ENCODE measurements at places on chromosomes 5 and 9.

GRCh38 chr5:53319315-53319714 lies 161.1 kb upstream of the FST start:
- DNase-seq, result no peak

DNA sequence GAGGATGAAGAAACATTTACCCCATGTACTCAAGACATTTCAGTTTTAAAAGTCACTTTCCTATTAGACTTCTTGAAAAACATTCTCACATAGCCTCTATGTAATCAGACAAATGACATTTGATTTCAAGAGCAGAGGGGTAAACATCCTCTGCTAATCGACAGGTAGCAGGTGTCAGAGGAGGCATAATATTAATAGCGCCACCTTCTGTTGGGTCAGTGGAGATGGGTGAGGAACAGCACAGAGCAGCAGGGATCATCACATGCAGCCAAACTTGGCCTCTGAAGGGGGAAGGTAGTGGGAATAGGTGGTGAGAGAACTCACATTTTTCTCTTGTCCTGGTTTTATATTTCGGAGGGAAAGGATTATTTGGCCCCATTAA lies 3.3 kb upstream of the LSM11 start:
- no peak for DNase-seq

DNA sequence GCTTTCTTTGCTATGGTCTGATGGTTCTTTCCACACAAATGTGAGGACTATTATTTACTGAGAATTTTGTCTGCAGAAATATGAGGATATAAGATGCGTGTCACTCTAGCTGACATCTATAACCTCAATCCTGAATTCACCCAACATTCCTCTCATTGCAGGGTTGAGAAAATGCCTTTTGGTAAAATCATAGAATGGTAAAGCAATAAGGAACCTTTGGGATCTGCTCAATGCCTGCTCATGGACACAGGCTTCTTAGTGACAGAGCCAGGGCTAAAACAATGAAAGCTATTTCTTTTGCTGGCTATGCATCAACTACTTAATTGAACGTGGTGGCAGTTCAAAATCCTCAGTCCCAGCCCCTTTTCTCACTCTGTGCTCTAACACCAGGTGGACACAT lies 199.6 kb downstream of the GAS1 start:
- no peak for DNase-seq

GRCh38 chr5:168072665-168073064 lies 218.8 kb upstream of the WWC1 start:
- DNase-seq, result no peak

GRCh38 chr9:98135558-98135934 lies 16.5 kb upstream of the TRIM14 start:
- DNase-seq, result no peak

GRCh38 chr9:93475856-93476255 lies 22.5 kb upstream of the FAM120AOS start:
- DNase-seq, result no peak

DNA sequence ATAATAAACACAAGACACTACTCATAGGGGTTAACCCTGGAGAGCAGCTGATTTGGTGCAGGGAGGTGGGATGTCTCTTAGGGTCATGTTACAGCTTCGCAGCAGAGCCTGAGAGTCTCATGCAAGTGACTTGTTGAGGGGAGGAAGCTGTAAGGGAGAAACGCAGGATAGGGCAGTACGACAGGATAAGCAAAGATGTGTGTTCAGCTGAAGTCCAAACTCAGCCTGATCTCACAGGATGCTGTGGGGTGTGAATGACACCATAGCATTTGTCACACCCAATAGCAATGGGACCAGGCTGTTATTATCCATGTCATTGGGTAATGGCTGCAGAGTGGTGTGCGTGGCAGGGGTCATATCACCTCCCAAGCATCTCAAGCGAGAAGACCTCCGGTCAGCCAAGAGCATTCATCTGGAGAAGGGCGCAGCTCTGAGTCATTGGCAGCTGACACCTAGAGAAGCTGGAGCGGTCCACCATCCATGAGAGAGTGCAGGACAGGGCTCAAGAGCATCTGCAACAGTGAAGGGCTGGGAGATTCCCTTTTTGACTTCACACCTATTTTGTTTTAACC lies 49.2 kb upstream of the RPL26L1 start:
- DNase-seq, result no peak

- DNase-seq, result no peak
These were observed 47.0 kb downstream of the DNAJC21 start for GRCh38 chr5:34976347-34976746.

- DNase-seq, result no peak
These were observed 9.0 kb upstream of the ZSWIM6 start for GRCh38 chr5:61322738-61323725.

DNA sequence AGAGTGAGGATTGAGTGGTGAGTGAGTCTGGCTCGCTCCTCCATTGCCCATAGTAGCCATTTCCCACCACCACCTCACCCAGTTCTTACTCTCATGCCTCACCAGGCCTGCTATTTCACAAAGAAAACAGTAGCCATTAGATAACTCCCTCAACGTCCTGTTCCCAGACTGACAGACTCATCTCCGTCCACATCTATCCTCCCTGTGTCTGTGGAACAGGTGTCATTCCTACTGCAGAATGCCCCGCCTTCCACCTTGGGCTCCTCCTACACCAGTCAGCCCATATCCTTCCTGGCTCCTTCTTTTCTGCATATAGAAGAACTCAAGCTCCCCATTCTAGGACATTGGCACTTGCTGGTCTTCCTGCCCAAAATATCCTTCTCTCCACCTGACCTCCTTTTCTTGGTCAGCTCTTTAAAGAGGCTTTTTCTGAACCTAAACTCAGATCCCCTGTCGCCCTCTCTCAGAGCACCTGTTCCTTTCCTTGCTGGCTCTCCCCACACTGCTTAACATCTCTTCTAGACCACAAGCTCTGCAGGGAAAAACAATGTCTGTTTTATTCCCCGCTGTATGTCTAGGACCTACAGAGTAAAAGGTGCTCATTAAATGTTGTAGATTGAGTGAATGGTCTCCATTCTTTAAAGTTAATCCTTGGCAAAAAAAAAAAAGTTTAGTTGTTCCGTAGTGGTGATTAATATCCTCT lies 3.2 kb downstream of the TNFAIP8 start:
- no peak for DNase-seq

DNA sequence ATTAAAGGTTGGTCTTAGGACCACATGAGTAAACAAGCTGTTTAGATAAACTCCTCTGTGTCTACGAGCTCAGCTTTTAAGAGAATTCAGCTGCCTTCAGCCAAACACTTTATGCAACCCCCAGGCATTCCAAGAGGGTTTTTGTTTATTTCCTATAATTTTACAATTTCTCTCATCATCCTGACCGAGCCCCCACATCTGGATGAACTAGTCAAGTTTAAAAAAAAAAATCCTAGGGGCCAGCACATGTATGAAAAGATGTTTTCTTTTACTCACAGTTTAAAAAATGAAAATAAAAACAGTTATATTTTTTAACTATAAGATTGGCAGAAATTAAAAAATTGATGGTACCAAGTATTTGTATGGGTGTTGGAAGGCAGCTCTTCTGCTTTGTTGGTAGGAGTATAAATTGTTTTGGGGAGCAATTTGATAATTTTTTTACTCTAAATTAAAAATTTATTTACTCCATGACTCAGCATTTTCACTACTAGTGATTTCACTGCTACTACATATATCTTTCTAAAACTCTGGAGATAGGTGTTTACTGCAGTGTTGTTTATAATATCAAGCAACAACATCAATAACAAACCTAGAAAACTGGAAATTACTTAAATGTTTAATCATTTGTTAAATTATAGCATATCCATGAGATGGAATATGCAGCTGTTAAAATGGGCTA lies 18.1 kb downstream of the YTHDC2 start:
- no peak for DNase-seq

GRCh38 chr5:95285409-95285755 lies 488 bp upstream of the MCTP1 start:
- DNase-seq, result no peak

DNA sequence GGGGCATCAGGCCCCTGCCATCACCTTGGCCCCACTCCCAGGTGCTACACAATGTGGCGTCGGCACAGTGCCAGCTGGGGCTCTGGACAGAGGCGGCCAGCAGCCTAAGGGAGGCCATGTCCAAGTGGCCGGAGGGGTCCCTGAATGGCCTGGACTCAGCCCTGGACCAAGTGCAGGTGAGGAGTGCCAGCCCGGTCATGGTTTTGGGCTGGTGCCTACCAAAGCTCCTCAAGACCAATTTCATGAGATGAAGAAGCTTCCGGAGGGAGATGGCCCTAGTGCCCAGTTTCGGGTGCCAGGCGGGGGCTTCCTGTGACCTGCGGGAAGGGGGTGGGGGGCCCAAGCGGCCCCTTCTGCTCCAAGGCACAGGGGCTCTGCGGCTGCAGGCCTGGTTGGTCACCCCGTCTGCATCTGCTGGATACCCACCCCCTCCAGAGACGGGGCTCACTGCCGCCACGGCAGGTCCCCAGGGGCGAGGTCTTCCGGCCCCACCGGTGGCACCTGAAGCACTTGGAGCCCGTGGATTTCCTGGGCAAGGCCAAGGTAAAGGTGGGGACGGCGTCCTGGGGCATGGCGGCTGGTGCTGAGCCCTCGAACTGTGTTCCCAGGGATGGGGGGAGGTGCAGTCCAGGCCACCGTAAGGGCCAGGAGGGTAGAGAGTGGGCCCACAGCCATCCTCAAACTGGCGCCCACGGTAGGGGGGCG lies 5.8 kb downstream of the NOXA1 start:
- no peak for DNase-seq

DNA sequence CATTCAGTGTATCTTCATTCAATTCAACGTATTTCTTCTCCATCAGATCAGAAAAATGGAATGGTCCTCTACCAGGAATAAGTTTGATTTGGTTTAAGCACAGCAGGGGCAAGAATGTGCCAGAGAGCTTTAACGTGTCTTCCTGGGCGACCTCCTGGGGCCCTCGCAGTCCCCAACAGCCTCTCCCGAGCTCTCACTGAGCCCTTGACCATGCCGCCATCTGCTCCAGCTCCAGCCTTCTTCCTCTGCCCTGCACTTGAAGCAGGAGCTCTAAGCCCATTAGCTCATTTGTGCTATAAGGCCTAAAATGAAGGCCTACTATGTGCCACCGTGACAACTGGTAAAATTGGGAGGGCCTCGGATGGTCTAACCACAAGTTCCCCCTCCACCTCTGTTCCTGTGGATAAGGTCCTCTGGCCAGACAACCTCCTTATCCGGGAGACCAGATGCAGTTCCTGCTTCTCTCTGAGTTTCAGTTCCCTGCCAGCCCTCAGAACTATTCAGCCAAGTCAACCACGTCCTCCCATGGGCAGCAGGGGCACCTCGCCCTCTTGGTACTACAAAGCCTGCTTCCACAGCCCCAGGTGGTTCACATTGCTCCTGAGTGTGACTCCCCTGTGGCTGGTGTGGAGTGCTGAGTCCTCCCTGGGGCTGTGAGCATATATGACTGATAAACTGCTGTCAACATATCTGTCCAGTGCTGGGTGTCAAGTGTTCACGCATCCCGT lies 35.8 kb downstream of the C5orf15 start:
- no peak for DNase-seq

- DNase-seq, result no peak
These were observed 499.0 kb downstream of the SEMA5A start for GRCh38 chr5:9046756-9047481.

DNA sequence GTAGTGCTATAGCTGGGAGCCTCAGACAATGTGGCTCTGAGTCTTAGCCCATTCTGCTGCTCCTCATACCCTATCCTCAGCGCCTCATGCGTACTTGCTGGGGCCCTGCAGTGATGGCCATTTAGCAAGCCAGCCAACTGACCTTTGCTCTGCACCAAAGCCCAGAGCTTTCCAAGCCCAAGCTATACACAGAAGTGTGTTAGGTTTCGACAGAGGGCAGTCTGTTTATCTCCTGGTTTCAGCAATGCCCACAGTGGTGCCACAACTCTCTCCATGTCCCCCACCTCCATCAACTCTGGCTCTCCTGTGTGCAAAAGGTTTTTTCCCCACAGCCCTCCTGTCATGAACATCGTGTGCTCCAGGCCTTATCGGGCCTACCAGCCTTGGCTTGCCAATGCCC lies 16.9 kb downstream of the GNG10 start:
- DNase-seq, result no peak

- DNase-seq, result no peak
These were observed 297.8 kb upstream of the ACTBL2 start for GRCh38 chr5:57780306-57780960.

DNA sequence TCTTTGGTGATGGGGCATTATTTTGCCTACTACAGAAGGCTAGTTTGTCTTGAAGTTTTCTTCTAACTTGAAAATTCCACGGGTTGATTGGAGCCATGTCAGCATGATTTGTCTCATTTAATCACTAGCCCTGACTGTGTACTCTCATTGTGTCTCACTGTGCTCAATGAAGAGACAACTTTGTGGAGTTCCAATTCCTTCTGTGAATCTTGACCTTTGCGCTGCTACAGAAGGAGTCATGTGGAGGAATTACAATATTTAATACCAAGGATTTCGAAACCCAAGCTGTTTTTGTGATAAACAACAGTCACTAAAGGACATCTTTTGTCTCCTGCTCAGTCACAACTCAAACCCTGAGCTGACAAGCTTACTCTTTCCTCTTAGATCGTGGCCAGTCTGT lies 98.6 kb upstream of the ACTBL2 start:
- no peak for DNase-seq

DNA sequence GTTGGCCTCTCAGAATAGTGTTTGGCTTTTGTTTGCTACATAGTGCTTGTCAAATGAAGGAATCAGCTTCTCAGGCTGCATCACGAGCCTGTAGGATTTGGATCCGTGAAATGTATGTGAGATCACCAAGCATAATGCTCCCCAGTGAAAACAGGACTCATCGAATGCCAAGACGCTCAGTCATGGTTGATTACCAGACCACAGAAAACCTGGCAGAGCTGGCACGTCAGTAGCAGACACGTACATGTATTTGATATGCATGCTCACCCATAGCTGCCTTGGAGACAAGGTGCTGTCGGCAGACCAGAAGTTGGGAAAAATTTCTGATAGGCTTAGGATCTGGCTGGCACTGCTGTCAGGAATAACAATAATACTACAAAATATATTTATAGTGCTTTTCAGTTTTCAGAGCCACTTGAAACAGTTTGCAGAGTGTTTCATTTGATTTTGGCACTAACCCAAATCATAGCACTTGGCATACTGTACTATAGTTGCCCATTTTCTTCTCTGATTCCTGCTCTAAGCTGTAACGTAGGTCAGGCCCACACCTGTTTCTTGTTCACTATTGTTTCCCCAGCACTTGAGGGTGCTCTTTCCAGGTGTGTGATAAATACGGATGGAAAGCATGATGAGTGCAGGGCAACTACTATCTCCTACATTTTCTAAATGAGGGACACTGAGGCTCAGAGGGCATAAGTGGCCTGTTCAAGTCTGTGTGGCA lies 226.1 kb downstream of the NR3C1 start:
- DNase-seq, result no peak

DNA sequence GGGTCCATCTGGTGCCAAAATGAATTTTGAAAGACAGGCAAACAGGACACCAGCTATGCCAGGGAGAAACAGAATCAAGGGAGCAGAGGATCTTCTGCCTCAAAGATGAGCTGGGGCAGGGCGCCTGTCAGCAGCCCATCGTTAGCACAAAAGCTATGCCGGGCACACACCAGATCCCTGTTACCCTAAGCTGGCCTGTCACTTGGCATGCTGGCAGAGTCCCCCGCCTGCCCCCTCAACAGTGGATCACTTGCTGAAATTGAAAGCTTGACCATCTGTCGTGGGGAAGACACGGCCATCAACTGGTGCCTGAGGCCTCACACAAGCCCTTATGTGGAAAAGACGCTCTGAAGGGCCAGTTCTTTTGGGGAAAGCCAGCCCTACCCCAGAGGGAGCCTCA lies 256.4 kb downstream of the EBF1 start:
- no peak for DNase-seq

Data from central memory CD8-positive, alpha-beta T cell (primary cell).